ENCODE measurements at places on chromosomes 12 and 14.

DNA sequence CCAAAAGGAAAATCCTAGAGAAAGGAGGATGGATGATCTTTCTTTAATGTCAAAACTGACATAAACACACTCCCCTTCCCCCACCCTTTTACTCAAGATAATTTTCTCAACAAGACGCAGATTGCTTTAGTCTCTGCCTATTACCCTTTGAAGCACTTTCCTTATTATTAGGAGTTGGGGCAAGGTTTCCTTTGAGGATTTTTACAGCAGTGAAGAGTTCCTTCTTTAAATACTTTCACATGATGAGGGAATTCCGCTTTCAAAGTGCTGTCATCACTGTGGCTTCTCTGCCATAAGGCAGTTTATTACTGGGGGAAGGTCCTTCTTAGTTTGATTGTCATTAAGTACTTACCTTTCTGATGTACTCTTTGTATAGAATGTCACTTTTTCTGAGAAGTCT is 172.1 kb downstream of the MSRB3 start:
- no peak for DNase-seq

GRCh38 chr14:55192054-55192621 is 753 bp upstream of the DLGAP5 start:
- DNase-seq: no peak

- no peak for DNase-seq
Measured at GRCh38 chr14:73630009-73630780, 14.6 kb upstream of the DNAL1 start.

DNA sequence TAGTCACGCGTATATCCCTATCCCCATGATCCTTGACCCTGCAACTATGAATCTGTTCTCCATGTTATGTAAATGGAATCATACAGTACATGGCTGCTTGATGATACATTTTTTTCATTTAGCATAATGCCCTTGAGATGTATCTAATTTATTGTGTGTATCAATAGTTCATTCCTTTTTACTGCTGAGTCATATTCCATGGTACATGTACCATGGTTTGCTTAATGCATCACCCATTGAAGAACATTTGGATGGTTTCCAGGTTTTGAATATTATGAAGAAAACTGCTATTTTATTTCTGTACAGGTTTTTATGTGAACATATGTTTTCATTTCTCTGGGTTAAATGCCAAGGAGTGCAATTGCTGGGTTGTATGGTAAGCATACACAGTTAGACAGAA is 4.0 kb upstream of the RNASE10 start:
- DNase-seq: no peak

DNA sequence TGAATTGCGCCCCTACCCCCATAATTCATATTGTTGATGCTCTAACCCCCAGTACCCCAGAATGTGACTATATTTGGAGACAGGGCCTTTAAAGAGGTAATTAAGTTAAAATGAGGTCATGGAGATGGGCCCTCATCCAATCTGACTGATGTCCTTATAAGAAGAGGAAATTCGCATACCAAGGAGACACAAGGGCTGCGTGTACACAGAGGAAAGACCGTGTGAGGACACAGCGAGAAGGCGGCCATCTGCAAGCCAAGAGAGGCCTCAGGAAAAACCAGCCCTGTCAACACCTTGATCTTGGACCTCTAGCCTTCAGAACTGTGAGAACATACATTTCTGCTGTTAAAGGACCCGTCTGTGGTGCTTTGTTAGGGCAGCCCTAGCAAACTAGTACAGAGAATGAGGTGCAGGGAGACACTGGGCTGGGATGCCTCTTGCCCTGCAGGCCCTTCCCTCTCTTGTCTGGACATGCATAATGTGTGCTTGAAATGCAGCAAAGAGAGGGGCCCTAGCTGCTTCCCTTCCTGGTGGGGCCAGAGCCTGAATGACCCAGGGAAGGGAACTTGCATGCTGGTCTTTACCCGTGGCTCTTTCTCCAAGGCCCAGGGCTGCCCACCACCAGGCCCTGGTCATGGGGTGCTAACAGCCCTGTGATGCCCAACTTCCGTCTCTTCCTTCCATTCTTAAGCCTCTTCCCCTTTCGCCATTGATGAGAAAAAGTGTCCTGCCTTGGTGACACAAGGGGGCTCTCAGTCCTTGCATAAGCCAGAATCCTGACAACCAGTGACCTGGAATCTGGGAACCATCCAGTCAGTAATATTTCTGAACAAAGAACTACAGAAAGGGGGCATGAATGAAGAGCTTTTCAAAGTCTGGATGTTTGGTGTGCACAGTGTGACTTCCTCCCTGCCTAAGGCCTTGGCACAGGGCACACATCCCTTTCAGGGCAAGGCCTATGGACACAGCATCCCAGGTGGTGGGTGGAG is 50.0 kb upstream of the GPATCH2L start:
- DNase-seq: no peak

DNA sequence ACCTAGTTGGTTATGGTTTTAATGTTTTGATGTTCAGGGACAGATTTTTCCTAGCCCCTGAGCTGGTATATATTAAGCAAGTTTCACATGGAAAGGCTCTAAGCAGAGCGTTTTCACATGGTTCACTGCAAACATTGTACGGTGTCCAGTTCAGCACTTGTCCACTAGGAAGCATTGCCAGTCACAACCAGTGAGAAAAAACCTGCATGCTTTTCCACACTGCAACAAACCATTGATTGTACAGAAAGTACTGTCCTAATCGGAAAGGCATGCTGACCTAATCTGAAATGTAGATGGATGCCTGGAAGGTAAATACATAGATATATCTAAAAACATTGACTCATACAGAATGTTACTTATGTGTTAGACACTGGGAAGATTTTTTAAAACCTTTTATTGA is 25.0 kb upstream of the NPAS3 start:
- DNase-seq: no peak

Measured in stimulated activated CD4-positive, alpha-beta T cell treated with anti-CD3 and anti-CD28 coated beads, Interleukin-15, amount 100 ng/mL, for 24 hours (primary cell).